Thoracic aorta (tissue), 2 donors: ENCODE measurements at places on chromosomes 7 and 10.

DNA sequence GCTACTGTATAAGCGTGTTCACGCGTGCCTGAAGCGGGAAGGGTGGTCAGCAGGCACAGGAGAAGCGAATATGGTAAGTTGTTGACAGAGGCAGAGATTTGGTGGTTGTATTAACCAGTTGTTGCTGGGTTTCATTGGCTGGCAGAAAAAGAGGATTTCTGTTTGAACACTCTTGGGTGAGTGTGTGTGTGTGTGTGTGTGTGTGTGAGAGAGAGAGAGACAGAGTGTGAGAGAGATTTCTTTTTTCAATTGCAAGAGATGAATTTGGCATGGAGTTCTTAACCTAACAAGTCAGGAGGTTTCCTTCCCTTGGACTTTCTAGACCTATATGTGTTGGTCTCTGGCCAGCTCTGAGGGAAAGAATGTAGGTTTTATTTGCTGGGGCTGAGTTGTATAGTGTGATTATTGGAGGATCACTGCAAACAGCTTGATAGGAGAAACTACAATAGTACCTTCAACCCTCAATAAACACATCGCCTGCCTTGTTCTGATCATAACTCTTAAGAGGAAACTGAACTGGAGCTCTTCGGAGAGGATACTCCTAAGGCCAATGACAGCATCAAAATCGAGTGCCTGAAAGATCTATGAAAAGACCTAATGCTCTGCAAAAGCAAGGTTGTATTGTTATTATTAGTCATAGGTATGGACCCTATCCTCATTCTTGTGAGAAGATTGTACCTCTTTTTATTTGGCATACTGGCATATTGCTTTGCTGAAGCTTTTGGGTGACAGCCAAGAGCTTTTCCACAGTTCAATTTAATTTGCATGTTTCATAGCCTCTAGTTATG, 1.2 kb downstream of the MCU start:
- DNase-seq: no peak

DNA sequence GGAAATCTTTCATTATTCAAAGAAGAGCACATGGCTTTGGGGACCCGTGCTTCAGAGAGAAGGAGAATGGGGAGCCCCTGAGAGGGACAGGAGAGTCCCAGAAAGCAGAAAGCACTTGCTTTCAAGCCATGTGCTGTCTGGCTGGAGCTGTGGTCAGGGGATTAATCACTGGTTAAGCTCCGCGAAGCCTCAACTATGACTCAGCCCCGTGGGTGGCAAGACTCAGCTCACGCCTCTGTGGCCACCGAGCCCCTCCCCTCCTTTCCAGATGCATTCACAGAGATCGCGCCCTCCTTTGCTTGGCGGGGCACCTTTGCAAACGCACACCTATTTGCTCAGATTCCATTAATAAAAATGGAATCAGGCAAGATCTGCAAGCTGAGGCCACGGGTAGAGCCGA, 202.9 kb upstream of the TCERG1L start:
- DNase-seq: no peak

- DNase-seq: no peak
Observed at GRCh38 chr7:17069146-17069545, 187.4 kb upstream of the AGR3 start.

- DNase-seq: no peak
Observed at GRCh38 chr7:3847336-3847735, 546.3 kb downstream of the SDK1 start.

- DNase-seq: no peak
Observed at GRCh38 chr7:16739863-16740622, 13.5 kb upstream of the TSPAN13 start.

DNA sequence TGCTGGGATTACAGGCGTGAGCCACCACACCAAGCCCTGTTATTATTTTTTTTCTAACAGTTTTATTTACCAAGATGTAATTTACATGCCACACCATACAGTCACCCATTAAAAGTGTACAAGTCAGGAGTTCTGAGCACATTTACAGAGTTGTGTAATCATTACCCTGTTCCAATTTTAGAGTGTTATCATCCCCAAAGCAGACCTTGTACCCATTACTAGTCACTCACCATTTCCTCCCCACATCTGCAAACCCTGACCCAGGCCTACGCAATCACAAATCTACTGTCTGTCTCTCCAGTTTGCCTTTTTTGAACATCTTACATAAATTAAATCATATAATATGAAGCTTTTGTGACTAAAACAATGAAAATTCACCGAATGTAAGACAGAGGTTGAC, 402.9 kb upstream of the FOXK1 start:
- DNase-seq: no peak

GRCh38 chr10:78634835-78635234, 433.9 kb upstream of the ZMIZ1 start:
- DNase-seq: no peak

DNA sequence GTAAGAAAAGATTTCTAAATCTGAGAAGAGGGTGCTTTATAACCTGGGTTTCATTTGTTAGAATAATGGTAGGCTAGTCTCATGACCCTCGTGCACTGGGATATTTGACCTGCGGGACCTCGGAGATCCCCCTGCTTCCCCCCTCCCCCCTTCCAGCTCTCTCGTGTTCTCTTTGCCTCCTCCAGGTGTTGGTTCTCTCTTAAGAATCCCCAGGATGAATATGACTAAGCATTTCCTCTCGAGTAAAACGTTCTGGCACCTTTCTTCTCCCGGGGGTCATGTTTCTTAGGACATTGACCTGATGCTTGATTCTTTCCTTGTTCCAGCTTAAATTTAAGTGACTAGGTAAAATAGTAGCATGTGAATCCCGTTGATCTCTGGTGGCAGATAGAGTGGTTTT, 71.2 kb downstream of the SHH start:
- no peak for DNase-seq

GRCh38 chr7:27961255-27961654, 219.3 kb downstream of the JAZF1 start:
- DNase-seq: no peak

- DNase-seq: no peak
Observed at GRCh38 chr7:4167385-4167910, 514.6 kb upstream of the FOXK1 start.

DNA sequence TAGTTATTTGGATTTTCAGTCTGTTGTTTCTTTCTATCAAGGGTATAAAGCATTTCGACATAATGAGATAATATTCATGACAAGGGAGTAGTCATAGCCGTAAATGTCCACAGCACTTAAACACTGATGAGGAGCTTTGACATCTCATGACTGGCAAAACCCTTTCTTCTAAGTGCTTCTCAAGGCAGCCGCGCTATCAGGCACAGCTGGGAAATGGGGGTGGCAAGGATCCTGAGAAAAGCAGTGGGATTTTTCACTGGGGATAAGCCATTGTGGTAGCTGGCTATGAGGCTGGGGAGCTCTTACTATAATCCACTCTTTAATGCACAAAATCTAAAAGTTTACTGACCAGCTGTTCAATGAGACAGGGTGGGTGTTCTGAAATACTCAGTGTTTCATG, 493.2 kb upstream of the KLF6 start:
- no peak for DNase-seq

- DNase-seq: no peak
Observed at GRCh38 chr10:133241501-133242205, 4.0 kb downstream of the VENTX start.

DNA sequence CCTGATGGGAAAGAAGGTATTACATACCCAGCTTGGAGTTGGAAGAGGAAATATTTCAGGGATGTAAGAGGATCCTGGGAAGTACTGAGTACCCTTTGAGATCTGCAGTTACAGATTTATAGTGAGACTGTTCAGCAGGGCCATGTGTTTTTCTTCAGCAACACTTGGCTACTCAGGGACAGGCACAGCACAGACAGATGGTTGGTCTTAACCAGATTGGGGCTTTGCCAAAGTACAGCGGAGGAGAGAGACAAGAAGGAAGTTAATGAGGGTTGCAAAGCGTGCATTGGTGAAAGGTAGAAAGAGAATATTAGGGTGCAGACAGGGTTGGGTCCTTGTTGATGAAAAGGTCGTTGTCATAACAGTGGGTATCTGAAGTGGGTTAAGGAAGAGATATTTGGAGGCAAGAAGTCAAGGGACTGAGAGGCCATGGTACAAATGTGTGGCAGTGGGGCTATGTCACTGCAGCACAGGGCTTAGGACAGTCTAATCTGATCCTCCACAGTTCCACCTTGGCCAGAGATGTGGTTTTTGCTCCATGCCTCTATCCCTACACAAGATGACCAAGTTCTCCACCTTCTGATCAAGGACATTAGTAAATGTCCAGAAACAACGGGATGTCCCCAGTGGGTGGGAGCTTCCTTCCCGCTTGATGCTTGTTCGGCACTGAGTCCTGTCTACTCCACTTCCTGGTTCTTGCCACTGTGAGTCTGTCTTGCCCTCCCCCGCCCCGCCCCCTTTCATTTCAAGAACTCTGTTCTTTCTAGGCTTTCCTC, 18.9 kb upstream of the DNAJC1 start:
- no peak for DNase-seq

- no peak for DNase-seq
Observed at GRCh38 chr10:118332236-118332635, 9.9 kb downstream of the FAM204A start.

- DNase-seq: no peak
Observed at GRCh38 chr7:30633223-30633622, 38.5 kb downstream of the GARS1 start.

- no peak for DNase-seq
Observed at GRCh38 chr10:92184977-92185376, 105.9 kb downstream of the CPEB3 start.

GRCh38 chr7:141153231-141153630, 79.4 kb downstream of the TMEM178B start:
- no peak for DNase-seq

DNA sequence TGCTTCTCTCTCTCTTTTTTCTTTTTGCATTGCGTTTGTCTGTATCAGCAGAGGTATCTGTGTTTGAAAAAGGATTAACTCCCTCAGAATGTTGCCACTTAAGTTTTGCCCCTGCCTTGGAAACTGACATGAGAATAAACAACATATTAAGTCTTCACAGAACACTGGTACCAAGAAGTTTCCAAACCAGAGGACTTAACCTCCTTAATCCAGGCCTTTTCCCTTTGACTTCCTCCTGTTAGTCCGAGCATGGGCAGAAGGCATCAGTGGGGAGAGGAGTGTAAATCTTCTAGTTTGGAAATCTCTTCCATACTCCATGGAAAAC, 681.4 kb downstream of the LRMDA start:
- DNase-seq: no peak

DNA sequence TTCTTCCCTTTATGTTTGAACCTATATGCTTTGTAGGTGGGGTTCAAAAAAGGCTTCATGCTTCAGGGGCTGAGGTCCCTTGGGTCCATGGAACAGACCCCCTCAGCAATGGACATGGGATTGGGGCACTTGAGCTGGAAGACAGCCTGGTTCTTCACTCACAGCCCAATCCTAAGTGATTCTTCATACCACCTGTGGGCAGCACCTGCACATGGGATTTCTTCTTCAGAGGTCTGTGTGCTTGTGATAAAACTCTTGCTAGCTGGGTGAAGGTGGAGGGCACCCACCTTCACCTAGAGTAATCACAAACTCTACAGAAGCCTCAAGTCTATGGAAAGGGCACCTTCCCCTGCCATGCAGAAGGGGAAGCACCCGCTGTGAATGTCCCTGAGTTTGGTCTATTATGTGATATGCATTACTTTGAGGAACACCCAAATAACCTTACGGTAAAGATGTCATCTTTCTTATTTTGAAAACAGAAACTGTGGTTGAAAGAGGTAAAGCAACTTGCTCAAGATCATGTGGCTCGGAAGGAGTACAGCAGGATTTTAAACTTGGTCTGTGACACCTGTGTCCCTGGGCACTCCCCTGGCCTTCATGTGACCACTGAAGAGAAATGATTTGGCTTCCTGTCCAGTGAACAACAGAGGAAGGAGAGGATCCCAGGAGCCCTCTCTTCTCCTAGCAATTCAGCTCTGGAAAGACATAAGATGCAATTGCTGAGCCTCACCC, 469.5 kb upstream of the ZMIZ1 start:
- DNase-seq: no peak
